ENCODE measurements at places on chromosomes 2 and 18.

GRCh38 chr2:27072920-27073319 lies 1.5 kb upstream of the OST4 start:
- DNase-seq: no peak

DNA sequence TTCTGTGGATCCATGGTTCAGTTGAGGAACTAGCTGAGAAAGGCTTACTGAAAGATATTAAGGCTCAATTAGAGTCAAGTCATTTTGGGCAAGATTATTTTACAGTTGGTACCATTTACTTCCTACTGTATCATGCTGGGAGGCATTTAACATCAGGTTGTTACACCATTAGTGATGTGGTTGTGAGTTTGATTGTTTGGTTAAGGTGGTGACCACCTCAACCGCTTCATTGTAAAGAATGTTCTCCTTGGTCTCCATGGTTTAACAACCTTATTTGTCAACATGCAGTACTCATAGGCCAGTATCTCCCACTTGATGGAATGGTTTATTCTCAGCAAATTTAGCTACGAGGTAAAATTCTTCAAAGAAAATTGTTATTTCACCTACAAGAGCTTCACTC lies 34.1 kb downstream of the HRH4 start:
- no peak for DNase-seq

DNA sequence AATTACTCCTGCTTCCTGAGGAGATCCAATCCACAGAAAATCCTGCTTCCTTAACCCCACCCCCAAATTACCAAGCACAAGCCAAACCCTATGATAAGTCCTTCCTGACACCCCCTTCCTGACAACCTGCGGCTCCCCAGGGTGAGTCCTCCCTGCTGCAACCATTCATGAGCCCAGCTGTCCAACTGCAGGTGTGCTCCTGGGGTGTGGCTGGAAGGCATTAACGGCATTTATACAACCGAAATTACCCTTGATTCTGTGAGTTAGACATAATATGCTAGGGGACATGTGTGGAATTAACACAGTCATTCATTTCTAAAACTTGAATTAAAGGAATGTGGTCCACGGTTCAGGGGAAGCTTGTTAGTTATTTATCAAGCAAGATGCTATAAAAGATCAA lies 119.0 kb upstream of the ALKAL2 start:
- DNase-seq: no peak

DNA sequence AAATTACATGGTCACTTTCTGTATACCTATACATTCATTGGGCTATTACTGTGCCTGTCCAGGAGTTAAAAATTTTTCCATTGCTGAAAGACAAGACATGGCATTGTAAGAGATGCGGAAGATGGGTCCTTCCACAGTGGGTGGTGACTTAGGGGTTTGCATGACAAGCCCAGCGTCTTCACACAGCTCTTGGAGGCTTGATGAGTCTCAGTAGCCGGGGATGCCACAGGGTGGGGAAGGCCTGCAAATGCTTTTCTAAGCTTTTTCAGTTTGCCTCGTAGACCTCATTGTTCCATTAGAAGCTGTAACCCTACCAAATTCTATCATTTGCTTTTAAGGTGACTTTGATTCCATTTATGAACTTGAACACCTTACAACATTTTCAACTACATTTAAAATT lies 18.1 kb upstream of the MAPRE3 start:
- no peak for DNase-seq

DNA sequence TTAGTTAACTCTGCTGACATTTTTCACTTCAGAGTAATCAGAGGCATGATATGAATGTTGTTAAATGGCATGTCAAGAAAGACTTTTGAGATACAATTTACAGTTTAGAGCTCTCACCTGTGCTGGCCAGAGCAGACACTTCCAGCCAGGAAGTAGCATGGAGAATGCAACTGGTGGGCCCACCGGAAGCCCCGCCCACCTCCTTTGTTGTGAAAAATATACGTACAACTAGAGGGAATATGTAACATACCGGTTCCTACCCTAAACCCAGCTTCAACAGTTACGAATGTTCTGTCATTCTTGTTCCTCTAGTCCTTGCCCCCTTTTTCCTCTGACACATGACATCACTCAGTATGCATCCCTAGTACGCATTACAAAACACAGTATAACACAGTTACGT lies 70.2 kb upstream of the ITM2C start:
- no peak for DNase-seq

All from MV-4-11 (cell line).